ENCODE measurements at places on chromosomes 6 and 20. TPM values are rescaled to one million over a fixed set of nuclear protein-coding genes. Genes with fewer than 3 reads are reported as not detected.

GRCh38 chr6:35703554-35703953 lies 14.8 kb upstream of the FKBP5 start:
- no peak for DNase-seq
- H3K36me3 ChIP-seq: no peaks in the 10 kb centered on the region
- H3K27me3 ChIP-seq: no peaks in the 10 kb centered on the region
- H3K4me1 ChIP-seq: no peaks in the 10 kb centered on the region

GRCh38 chr6:15073883-15074465 lies 171.9 kb upstream of the JARID2 start:
- no peaks in the 10 kb centered on the region for H3K36me3 ChIP-seq
- no peaks in the 10 kb centered on the region for H3K27me3 ChIP-seq
- H3K4me3 ChIP-seq: no peak overlapping the region
- no peaks in the 10 kb centered on the region for H3K4me1 ChIP-seq

GRCh38 chr6:35063701-35064280 lies 77.3 kb downstream of the TCP11 start:
- H3K27ac ChIP-seq: peak overlapping the region; percentile 71
- no peak for DNase-seq
- H3K4me1 ChIP-seq: peaks cover 46% of the 10 kb centered on the region
- H3K27me3 ChIP-seq: no peaks in the 10 kb centered on the region
- peaks cover 22% of the 10 kb centered on the region for H3K36me3 ChIP-seq
- H3K4me3 ChIP-seq: no peak overlapping the region

GRCh38 chr20:54132612-54133433 lies 41.0 kb downstream of the CYP24A1 start:
- no peaks in the 10 kb centered on the region for H3K4me1 ChIP-seq
- H3K27ac ChIP-seq: no peak overlapping the region
- no peak overlapping the region for H3K4me3 ChIP-seq
- DNase-seq: no peak
- H3K27me3 ChIP-seq: peaks cover 8% of the 10 kb centered on the region

GRCh38 chr6:89021629-89022028 lies 58.2 kb upstream of the RNGTT start:
- DNase-seq: no peak
- H3K4me1 ChIP-seq: peaks cover 30% of the 10 kb centered on the region
- no peaks in the 10 kb centered on the region for H3K27me3 ChIP-seq

The ID4 gene
- 2.4 TPM for total RNA-seq

DNA sequence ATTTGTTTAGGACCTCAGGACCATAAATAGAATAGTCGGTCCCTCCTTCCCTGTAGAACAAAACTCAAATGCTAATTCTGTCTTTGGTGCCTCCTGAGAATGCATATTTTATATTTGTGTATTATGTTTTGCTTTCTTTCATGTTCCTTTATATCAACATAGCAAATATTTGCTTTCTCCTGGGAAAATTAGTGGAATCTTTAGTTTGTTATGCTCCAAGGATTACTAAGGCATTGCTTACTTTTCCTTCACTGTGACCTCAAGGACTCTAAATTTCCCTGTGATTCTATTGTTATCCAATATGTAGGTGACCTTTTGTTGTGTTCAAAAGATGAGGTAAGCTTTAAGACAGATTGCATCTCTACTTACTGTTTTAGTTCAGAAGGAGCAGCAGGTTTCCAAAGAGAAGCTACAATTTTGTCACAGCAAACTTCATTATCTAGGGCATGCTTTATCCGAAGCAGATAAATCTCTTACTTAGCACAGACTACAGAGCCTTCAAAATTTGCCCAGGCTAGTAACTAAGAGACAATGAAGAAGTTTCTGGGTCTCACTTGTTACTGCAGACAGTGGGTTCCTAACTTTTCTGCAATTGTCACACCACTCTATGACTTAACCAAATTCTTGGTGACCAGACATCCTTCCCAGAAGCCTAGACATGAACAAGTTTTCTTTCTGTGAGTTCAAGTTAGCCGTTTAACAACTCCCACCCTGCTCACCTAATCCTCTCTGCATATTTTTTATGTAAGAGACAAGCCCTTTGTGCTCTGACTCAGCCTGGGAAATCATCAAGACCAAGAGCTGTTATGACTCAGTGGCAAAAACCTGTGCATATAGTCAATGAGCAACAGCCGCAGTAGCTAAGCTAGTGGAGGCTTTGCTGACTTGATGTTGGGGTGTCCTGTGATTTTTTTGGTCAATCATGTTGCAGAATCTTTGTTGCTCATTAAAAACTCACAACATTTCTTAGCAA lies 378.8 kb downstream of the QKI start:
- no peaks in the 10 kb centered on the region for H3K4me1 ChIP-seq
- no peak for DNase-seq
- no peaks in the 10 kb centered on the region for H3K36me3 ChIP-seq

The SPATS1 gene
- total RNA-seq: not detected

The PCIF1 gene
- 23.6 TPM for total RNA-seq

GRCh38 chr6:119122336-119122735 lies 43.9 kb upstream of the FAM184A start:
- DNase-seq: no peak
- H3K4me3 ChIP-seq: no peak overlapping the region
- no peaks in the 10 kb centered on the region for H3K36me3 ChIP-seq

The POM121L2 gene
- total RNA-seq: not detected

The PDE10A gene
- total RNA-seq: 14.0 TPM

The ADGRF4 gene
- 0.69 TPM for total RNA-seq

DNA sequence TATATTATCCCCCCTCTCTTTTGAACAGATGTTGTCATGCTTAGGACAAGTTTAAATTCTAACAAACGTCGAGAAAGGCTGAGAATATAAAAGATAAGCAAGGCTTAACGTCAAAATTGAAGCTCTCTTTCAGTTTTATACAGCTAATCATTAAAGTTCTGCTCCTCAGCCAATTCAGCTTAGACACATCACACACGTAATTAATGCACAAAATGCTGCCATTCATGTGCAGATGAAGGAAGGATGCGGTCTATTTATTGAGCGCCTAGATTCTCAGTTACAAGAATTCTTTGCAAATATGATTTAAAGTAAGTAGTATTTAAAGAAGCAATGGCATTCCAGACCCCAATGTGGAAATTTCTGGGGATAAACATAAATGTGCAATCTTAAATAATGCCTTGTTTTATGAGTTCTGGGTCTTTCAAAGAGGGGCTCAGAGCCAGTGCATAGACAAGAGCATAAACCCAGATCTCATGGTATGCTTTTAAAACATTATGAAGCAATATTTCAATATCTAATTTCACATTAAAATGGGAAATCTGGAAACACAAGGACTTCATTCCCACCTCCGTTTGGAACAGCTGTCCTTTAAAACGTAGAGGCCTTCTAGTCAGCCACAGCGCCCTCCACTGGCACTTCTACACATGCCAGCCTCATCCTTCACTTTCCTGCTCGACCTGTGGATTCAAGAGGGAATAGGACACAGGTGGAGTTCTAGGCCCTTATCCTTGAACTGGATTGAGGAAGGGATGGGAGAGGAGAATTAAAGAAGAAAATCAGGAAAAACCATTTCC lies 85.8 kb downstream of the LYRM4 start:
- no peaks in the 10 kb centered on the region for H3K36me3 ChIP-seq
- no peaks in the 10 kb centered on the region for H3K27me3 ChIP-seq
- peaks cover 12% of the 10 kb centered on the region for H3K4me1 ChIP-seq
- H3K4me3 ChIP-seq: peak overlapping the region; percentile 21
- H3K27ac ChIP-seq: peak overlapping the region; percentile 26

DNA sequence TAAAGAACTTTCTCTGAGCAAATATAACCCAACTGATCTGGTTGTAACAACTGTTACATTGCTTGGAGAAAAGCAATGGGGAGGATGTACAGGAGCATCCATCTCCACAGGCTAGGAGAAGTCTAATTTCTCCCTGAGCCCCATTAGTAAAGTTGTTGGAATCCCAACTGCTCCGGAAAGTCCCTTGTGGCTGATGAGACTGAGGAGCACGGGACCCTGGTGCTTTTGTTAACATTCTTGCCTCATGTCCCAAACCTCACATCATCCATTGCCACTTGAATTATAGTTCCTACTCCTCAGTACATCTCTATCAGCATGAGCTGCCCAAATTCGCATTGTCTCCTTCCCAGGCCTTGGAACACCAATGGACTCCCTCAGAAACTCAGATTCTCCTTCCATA lies 260.6 kb upstream of the BMP2 start:
- no peak overlapping the region for H3K4me3 ChIP-seq
- H3K27me3 ChIP-seq: no peaks in the 10 kb centered on the region

DNA sequence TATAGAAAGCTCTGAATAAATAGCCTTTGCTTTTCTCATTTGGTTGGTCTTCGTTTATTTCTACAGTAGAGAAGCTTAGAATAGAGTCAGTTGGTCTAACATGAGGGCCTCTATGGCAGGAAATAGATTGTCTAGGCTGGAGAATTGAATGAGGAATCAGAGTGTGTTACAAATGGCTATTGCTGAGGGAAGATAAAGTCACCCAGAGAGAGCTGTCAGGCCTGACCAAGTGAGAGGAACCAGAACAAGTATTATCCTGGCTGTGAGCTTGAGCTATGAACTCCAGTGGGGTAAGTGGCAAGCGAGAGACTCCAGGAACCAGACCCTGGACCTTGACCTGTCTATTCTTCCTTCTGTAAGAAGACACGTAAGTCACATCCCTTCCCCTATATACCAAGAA lies 353.1 kb downstream of the CD83 start:
- H3K36me3 ChIP-seq: no peaks in the 10 kb centered on the region
- no peak for DNase-seq
- no peak overlapping the region for H3K4me3 ChIP-seq
- no peaks in the 10 kb centered on the region for H3K27me3 ChIP-seq
- peaks cover 6% of the 10 kb centered on the region for H3K4me1 ChIP-seq
- no peak overlapping the region for H3K27ac ChIP-seq

DNA sequence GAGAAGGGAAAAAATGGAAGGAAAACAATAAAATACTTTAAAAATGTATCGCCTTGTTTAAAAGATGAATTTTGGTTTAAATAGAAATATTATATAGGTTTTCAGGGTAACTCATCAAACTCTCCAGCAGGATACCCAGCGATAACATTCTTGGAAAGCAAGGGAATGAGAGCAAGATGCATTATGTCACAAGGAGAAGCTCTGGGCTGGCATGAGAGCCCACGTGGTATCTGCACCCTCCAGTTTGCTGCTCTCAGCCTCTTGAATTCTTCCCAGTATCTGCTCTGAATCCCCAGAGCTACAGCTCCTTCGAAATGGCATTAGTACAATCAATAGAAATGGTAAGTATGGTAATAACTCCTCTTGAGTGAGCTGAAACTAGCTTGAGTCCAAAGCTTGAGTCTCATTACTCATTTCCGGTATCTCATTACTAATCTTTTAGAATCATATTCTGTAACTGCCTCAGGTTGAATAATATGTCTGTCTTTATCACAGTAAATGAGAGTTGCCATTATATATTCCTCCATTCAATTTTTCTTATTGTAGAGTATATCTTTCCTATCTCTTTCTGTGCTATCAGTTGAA lies 4.9 kb upstream of the TMEM242 start:
- no peak overlapping the region for H3K27ac ChIP-seq
- H3K4me3 ChIP-seq: no peak overlapping the region
- peaks cover 3% of the 10 kb centered on the region for H3K27me3 ChIP-seq
- H3K36me3 ChIP-seq: no peaks in the 10 kb centered on the region

- H3K27me3 ChIP-seq: no peaks in the 10 kb centered on the region
- no peak for DNase-seq
- H3K4me3 ChIP-seq: peak overlapping the region; percentile 92
- peaks cover 21% of the 10 kb centered on the region for H3K4me1 ChIP-seq
- H3K36me3 ChIP-seq: no peaks in the 10 kb centered on the region
Measured at GRCh38 chr6:110181131-110182030, 1.2 kb downstream of the CDC40 start.

GRCh38 chr6:169575365-169575764 lies 126.5 kb downstream of the WDR27 start:
- no peak overlapping the region for H3K27ac ChIP-seq
- DNase-seq: no peak
- H3K27me3 ChIP-seq: no peaks in the 10 kb centered on the region

- no peak overlapping the region for H3K27ac ChIP-seq
- no peak overlapping the region for H3K4me3 ChIP-seq
- H3K36me3 ChIP-seq: no peaks in the 10 kb centered on the region
Measured at GRCh38 chr20:2299301-2299700, 3.5 kb downstream of the TGM3 start.

DNA sequence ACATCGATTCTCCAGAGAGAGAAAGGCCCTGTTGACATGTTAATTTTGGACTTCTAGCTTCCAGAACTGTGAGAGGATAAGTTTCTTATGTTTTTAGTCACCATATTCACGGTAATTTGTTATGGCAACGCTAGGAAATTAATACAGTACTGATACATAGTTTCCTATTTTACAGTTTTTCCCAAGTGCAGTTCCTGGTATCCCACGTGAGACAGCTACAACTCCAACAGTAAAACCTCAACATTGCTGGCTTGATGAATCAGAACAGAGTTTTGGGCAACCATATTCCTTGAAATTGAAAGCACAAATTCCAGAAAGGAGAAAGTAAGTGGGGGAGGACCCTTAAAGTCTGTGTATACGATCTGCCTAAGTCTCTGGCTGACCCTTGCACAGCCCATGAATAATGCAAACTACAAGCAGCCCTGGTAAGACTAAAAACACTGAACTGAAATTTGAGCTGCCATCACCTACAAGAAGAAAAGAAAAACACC lies 505.1 kb upstream of the NRSN1 start:
- H3K4me3 ChIP-seq: no peak overlapping the region
- no peaks in the 10 kb centered on the region for H3K36me3 ChIP-seq
- no peak for DNase-seq

The ARMH2 gene
- not detected for total RNA-seq

DNA sequence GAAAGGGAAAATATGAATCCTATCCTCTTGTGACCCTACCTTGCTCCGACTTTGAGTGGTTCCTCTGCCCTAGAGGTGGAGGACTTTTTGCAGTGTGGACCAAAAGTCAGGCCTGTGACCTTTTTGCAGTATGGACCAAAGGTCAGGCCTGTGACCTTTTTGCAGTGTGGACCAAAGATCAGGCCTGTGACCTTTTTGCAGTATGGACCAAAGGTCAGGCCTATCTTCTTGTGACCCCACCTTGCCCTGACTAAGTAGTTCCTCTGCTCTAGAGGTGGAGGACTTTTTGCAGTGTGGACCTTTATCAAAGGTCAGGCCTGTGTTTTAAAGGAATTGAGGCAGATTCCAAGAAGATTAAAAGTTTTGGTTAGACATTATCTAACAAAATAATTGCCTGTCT lies 10.9 kb upstream of the ERVFRD-1 start:
- H3K4me1 ChIP-seq: peaks cover 7% of the 10 kb centered on the region
- no peaks in the 10 kb centered on the region for H3K27me3 ChIP-seq
- H3K4me3 ChIP-seq: no peak overlapping the region
- DNase-seq: no peak
- no peaks in the 10 kb centered on the region for H3K36me3 ChIP-seq

GRCh38 chr6:142323377-142323776 lies 21.6 kb downstream of the ADGRG6 start:
- H3K36me3 ChIP-seq: no peaks in the 10 kb centered on the region
- no peak overlapping the region for H3K27ac ChIP-seq
- H3K27me3 ChIP-seq: no peaks in the 10 kb centered on the region

DNA sequence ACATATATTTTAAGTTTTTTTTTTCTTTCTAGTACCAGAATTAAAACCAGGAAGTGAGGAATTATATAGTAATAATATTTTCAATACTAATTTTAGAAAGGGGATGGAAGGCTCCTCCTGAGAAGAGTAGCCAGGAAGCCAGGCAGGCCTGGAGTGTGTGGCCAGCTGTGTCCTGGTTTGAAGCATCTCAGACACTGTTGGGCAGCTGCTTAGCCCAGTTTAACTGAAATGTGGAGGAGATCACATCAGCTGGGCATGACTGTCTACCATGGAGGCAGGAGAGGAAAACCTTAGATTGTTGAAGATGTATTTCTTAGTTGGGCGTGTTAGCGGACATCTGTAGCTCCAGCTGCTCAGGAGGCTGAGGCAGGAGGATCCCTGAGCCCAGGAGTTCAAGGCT lies 142.2 kb downstream of the ARID1B start:
- no peak overlapping the region for H3K27ac ChIP-seq
- no peaks in the 10 kb centered on the region for H3K27me3 ChIP-seq
- no peaks in the 10 kb centered on the region for H3K36me3 ChIP-seq
- H3K4me3 ChIP-seq: no peak overlapping the region
- no peak for DNase-seq

The ATP9A gene
- 29.3 TPM for total RNA-seq
